ENCODE measurements at places on chromosomes 2 and 18.

DNA sequence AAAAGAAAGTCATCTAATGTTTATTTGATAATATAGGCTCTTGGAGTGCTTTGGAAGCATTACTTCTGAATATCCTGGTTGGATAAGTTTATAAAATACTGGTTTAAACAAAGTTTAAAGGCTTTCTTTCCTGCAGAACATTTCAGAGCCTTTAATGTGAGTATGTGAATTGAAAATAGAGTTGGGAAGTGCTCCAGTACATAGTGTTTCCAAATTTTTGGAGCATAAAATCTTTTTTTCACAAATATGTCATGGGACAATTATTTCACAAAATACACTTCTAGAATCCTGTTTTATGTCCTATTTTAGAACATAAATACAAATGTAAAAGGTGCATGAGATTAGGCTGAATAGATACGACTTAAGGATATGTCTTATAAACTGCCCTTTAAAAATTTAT is 158.9 kb upstream of the HNRNPA3 start:
- DNase-seq: no peak

DNA sequence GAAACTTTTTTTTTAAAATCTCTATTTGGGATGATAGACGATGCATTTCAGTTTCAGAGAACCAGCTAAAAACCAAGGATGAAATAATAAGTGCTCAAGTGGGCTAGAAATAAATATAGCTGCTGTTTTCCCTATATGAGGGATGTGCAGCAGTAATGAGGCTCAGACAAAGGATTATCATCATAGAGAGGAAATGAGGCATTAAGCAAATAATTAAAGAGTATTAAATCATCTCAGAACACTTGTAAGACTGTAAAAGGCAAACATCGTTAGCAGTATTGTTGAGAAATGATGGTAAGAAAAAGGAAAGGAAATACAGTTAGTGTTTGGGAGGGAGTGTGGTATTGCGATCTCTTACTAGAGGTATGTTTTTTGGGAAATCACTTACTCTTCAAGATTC is 233.5 kb downstream of the TGIF1 start:
- DNase-seq: no peak

- DNase-seq: no peak
Measured at GRCh38 chr18:32956591-32957315, 183.9 kb upstream of the KLHL14 start.

DNA sequence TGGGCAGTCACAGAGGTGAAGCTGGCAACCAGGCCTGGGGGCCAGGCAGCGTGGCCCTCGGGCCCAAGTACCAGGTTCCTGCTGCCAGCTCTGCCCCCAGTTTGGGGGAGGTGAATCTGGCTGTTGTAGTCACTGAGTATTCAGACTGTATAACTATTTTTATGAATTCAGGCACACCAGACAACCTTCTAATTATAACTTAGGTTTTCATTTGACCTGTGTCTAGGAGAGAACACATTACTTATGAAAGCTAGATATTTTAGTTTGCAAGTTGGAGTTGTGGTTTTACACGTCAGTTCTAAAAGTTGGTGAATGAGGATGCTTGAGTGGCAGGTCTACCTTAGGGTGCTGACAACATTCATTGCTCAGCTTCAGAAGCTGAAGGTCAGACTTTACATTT is 71.7 kb downstream of the LIMS1 start:
- no peak for DNase-seq

GRCh38 chr2:174951745-174952144 is 53.4 kb downstream of the CHN1 start:
- no peak for DNase-seq
